ENCODE measurements at places on chromosomes 3 and 15.

GRCh38 chr3:145015253-145015652 lies 1043.6 kb downstream of the DIPK2A start:
- DNase-seq = no peak

GRCh38 chr3:114178770-114179368 lies at the start of gene DRD3:
Gene DRD3, minus strand, starts transcription at chr3:114179052. Its CDS starts 7,060 bp downstream, at chr3:114171992.
- no peak for DNase-seq

DNA sequence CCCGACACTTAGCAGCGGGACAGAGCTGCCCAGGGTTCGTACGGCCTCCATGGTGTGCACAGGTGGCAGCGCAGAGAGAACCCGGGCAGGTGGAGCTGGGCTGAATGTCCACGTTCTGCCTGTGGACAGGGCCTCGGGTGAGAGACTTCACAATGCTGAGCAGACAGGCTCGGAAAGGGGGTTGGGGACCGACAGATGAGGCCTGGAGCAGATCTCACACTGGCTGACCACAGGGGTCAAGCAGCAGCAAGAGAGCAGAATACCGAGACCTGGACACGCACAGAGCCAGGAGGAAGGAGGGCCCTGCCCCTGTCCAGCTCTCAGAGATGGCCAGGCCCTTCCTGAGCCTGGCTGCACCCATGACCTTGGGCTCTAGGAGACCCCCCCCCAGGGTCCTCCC lies 83.0 kb downstream of the VGLL4 start:
- DNase-seq = no peak

- no peak for DNase-seq
These were observed 163.1 kb downstream of the CLSTN2 start for GRCh38 chr3:140097874-140098635.

DNA sequence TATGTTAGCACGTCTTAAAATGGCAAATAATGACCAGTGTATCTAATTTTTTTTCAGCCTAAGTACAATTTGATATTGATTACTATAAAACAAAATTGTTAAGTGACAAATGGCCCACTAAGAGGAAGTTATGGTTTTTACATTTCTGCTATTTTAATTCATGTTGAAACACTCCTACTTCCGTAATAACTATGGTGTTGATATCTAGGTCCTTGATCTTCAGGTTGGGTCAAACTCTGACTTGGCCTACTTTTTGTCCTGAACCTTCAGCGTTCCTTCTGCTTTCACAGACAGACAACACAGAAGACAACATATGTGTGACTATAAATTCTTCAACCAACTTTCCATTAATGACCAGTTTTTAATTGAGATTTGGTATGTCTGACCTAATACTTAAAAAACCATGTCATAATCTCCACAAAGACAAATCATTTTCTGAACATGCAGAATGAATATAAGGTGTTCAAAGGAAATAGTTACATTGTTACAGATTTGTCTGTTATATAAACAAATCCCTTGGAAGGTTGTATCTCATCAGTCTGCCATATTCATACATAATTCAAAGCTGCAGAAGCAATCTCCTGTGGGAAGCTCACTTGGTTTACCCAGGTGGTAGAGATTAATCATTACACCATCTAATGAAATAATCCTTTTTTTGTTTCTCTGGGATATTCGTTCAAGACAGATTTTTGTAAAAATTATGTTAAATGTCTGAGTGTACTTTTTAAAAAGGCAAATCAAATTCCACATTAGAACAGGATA lies 92.1 kb upstream of the TSPAN3 start:
- DNase-seq = no peak

- no peak for DNase-seq
These were observed 152.2 kb downstream of the CFAP20DC start for GRCh38 chr3:58897646-58898045.

DNA sequence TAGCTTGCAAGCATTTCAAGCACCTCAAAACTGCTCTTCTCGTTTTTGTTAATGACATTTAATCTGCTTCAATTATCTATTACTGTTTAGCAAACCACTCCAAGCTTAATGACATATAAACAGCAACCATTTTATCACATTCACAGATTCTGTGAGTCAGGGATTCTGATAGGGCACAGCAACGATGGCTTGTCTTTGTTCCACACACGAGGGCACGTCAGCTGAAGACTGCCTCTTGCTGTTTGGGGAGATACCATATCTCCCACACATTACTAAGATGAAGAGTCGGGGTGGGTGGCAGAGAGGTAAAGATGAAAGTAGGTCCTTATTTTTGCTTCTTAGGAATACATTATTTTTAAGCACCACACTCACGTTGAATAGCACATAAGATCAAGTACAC lies 19.3 kb downstream of the CPOX start:
- DNase-seq = no peak

GRCh38 chr3:193592841-193593667 lies at the start of gene OPA1:
Gene OPA1, plus strand, starts transcription at chr3:193593208. Its CDS starts 170 bp downstream, at chr3:193593378.
- DNase-seq = peak; percentile 79

DNA sequence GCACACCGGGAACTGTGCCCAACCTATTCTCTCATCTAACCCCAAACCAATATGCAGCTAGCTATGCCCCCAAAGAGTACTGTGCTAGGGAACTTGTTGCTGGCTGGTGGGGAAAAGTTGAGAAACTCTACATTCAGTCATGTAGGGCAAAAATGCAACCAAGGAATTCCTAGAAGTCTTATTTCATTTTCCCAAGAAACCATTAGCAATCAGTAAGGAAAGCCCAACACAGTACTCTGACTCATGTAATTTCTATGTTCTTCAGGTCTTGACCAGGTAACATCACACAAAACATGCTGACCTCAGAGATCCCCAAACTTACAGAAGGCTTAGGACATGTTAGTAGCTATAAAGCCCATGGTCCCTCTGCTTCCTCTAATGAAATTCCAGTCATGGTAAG lies 52.1 kb downstream of the TASOR start:
- no peak for DNase-seq

DNA sequence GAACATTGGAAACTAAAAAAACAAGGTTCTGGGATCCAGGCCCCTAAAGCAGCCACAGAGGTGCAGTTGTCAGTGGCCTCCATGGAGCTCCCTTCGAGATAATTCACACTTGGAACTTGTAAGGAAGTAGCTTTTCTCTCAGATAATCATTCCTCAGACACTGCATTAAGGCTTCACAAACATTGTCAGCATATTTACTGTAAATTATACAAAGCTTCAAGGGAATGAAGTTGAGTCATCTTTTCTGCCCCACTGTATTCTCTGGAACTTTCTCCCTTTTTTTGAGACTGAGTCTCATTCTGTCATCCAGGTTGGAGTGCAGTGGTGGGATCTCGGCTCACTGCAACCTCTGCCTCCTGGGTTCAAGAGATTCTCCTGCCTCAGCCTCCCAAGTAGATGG lies 7.1 kb downstream of the BLOC1S6 start:
- no peak for DNase-seq

GRCh38 chr3:192106543-192106942 lies 620.8 kb downstream of the FGF12 start:
- no peak for DNase-seq

- no peak for DNase-seq
These were observed 23.3 kb upstream of the IREB2 start for GRCh38 chr15:78414621-78415250.

DNA sequence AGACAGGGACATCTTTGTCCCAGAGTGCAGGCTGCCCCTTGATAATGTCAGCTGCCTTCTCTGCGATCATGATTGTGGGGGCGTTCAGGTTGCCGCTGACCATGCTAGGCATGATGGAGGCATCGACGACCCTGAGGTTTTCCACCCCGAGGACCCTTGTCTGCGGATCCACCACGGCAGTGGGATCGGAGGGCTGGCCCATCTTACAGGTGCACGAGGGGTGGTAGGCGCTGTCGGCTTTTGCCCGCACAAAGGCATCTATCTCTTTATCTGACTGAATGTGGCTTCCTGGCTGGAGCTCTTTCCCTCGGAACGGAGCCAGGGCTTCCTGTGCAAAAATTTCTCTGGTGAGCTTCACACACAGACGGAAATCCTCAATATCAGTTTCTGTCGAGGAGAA lies 28.4 kb downstream of the CHDH start:
- DNase-seq = no peak

GRCh38 chr3:15973940-15974339 lies 176.2 kb upstream of the ANKRD28 start:
- DNase-seq = no peak

- no peak for DNase-seq
These were observed 42.5 kb upstream of the DYNC1LI1 start for GRCh38 chr3:32613183-32613582.

DNA sequence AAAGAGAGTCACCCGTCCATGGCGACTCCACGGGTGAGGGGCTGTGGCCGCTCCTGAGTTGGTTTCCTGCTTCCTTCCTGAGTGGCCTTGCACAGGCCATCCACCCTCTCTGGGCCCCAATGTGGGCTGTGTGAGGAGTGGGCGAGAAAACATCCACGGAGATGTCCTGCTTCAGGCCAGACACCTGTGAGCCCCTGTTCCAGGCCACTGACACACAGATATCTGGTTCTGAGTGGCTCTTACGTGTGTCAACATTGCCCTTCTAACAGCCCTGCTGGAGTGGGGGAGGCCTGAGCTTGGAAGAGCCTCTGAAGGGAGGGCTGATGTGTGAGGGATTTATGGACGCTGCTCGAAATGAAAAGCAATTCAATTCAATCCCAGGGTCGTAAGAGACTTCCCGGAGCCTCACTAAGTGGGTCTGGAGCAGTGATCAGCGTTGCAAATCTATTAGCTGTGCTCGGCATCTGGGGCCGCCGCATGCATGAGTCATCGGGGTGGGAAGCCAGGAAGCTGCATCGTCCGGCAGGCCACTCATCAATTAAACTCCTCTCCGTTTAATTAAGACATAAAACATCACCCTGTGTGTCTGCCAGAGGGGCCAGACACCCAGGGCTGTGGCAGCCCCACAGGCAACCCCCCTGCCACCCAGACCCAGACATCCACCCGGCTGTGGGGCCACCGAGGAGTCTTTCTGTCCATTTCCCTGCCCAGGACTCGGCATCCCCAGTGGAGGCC lies 20.0 kb upstream of the PRR23E start:
- DNase-seq = no peak

DNA sequence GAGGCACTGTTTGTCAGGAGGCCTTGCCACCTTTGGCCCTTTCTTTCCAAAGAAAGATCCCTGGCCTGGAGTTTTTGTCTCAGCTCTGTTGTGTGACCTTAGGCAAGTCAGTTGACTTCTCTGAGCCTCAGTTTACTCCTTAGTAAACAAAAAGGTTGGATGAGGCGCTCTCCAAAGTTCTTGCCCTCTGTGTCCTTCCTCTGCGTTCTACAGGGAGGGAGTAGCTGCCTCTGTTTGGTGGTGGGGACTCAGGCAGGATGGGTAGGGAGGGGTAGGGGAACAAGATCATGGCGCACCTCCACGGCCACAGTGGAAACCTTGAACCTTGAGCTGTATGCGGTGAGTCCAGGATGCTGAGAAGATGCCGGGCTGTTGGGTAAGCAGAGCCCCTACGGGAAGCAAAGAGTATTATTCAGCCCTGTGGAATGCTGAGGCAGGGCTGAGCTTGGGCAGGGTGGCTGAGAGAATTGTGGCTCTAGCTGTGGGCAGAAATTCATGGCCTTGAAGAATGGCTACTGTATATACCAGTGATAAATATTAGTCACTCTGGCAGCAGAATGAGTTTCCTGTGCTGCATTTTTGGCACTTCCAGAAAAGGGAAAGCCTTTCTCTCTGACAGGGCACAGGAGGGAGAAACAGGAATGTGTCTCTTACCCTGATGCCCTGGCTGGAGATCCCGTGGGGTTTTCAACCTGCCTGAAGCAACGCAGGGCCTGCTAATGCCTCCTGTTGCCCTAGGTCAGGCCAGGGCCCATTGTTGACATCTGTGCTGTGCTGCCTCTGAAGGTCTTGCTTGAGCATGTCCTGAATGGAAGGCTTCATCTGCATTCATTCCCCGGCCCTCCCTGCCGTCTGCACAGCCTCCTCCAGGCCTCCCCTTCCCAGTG lies 39.9 kb downstream of the SMAD3 start:
- no peak for DNase-seq

DNA sequence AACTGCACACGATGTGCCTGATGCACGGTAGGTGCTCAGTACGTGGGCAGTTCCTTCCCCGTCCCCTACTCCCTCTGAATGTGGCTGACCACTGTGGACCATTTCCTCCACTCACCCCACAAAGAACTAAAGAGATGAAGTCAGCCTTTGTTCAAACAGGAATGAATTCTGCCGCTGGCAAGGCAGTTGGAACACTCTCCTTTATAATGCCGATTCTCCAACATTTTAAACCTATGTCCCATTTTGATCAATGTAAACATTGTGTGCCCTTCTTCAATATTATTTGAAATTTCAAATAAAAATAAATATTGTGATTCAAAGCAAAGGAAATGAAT lies 57.5 kb upstream of the MEF2A start:
- DNase-seq = no peak

DNA sequence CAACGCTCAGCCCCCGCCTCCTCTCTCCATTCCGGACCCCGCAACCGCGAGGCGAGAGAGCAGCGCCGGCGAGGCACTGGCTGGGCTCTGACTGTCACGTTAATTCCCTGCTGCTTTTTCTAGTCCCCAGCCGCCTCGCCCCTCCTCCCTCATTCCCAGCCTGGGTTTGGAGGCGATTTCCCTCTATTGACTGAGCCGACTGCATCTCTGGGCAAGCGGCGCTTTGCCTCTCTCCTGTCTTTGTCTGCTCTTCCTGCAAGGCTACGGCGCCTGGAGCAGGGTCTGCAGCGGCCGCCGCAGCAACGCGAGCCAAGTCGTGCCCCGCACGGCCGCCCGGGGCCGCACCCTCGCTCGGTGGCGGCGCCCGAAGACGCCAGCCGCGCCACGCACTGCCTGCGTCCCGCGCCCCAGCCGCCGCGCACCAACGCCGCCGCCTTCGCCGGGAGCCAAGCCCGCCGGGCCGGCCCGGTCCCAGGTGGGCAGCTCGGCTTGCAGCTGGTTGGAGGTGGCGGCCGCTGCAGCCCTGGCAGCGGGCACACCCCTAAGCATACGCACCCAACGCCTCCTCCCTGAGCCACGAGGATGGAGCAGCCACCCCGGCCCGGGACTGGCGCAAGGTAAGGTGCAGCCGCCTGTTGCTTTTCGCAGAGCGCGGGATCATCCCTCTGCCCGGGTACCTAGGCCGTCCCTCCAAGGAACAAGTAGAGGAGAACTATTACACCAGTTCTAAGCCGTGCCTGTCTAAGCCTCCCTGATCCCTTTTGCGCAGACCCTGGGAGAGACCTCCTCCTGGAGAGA lies at the start of gene LRRC3B:
LRRC3B (plus strand) TSS at position 152 of the 798 bp plus-strand sequence. CDS start 86,901 bp downstream, outside the sequence.
- no peak for DNase-seq

DNA sequence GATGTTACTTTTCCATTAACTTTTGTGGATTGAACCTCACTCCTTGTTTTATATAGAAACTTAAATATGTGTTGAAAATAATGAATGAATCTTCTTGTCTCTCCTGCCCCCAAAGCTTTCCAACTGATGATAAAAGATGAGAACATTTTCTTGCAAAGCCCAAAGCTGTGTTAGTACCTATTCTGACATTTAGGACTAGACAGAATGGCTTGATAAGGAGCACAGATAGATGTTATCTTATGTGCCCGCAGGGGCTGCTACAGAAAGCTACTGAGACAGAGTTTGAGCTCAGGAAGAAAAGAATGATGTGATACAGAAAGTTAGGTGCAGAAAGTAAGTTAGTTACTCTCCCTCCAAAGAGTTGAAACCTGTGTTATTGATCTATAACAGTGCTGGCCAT lies 109.4 kb upstream of the ATP11B start:
- no peak for DNase-seq

- no peak for DNase-seq
These were observed 108.0 kb upstream of the TBC1D5 start for GRCh38 chr3:17850448-17850847.

- DNase-seq = no peak
These were observed 39.3 kb downstream of the C2CD4B start for GRCh38 chr15:62125773-62126172.

GRCh38 chr3:146550070-146550615 lies 5.7 kb upstream of the PLSCR1 start:
- no peak for DNase-seq

GRCh38 chr15:100277087-100277855 lies 64.5 kb downstream of the ADAMTS17 start:
- DNase-seq = no peak
